Left ventricle myocardium superior (tissue), 1 donor: ENCODE measurements at places on chromosomes 4 and X.

GRCh38 chr4:123215536-123215935 is 181.1 kb upstream of the SPRY1 start:
- no peak for DNase-seq

- DNase-seq = no peak
These were observed 123.9 kb downstream of the ANTXR2 start for GRCh38 chr4:79949178-79949577.

- DNase-seq = no peak
These were observed 142.3 kb upstream of the BMPR1B start for GRCh38 chr4:94615451-94615850.

DNA sequence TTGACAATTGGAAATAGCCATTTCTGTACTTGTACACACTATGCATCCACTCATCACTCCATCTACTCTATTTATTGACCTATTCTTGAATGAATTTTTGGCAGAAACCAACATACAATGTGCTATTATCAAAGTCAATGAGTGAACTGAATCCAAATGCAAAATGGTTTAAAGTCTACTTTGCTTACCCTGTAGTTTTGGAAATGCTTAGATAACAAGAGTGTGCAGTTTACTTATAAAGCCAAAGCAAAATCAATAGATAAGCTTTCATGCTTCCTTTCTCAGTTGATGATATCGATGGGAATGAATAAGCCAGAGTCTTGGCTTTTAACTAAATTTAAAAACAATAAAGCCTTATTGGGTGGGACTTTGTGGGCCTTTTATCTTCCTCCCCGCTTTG is 58.9 kb upstream of the SPANXB1 start:
- no peak for DNase-seq

DNA sequence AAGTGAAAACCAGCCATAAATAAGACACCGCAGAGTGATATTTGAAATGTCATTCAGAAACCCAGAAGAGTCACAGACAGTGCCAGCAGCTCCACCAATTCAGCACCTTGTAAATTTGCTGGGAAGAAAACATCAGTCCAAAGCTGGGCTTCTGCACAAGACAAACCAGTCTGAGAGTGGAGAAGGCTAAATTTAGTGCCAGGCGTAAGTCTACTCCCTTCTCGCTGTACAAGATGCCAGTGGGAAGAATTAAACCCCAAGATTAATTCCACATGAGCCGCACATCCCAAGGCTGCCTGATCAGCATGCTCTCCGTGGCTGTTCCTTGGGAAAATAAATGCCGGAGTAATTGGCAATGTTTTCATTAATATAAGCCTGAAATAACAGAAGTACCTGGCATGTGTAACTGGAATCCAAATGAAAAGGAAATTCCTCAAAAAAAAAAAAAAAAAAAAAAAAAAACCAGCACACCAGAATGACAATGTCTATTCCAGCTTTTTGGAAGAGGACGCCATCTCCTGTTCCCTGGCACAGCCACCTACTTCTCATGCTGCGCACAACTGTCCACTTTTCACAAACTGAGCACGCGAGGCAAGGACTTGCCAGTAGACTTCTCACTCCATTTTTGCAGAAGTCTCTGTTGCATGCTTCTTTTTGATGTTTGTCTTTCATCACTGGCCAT is 95.5 kb downstream of the NSUN7 start:
- DNase-seq = no peak

DNA sequence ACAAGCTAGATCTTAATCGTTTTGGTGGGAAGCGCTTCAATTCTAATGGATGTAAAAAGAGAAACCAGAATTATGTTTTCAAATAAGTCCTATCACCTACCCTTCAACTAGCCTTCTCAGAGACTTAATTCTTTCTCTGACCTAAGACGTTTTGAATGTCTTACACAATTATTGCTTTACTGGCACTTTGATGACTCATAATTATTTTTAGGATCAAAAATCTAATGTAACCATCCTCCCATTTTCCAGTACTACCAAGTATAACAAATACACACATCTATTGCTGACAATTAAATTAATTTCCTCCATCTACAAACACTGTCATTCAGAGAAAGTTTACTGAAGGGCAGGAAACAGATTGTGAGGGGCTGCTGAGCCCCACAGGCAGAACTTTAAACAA is 108.6 kb downstream of the PPP3CA start:
- no peak for DNase-seq

- DNase-seq = no peak
These were observed at the start of gene PPP1R3F for GRCh38 chrX:49269767-49270248. PPP1R3F (plus strand) TSS chrX:49269793; CDS start chrX:49269870, 77 bp downstream.

DNA sequence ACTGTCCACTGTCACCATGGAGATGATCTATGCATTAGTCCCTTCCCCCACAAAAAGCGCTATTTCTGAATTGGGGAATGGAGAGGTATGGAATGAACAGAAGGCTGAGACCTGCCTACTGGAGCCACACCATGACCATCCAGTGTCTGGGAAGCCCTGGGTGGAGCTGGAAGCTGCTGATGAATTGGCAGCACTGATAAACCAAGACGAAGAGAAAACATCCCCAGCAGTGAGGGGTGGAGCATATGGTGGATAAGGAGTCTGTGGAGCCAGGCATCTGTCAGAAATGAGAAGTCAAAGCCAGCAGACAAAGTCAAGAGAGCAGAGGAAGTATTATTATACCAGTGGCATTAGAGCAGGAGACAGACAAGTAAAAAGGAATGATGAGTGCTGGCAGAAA is 13.2 kb downstream of the CC2D2A start:
- no peak for DNase-seq

DNA sequence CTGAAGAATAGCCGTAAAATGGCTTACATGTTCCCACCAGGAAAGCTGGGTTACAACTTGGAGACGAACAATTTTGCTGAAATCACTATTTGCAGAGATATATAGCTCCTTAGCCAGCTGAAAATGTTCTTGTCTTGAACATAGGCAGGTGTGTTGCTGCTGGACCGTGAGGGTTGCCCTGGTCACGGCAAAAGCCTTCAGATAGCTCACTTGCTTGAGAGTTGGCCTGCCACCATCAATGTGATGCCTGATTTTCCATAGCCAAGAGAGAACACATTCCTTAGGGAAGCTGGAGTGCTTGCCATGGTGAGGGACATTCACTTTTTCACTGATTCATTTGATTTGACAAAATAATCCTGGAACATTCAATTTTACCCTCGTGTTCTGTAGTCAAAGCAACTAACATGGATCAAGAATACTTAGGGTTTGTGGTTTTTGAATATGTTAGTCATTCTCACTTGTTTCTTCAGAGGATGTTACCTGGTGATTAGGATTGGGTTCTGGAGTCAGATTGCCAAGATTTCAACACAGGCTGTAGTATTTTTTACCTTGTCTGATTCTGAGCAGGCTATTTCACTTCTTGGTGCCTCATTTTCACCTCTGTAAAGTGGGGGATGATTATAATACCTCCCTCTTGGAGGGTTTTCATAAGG is 536.9 kb downstream of the RAPGEF2 start:
- no peak for DNase-seq

DNA sequence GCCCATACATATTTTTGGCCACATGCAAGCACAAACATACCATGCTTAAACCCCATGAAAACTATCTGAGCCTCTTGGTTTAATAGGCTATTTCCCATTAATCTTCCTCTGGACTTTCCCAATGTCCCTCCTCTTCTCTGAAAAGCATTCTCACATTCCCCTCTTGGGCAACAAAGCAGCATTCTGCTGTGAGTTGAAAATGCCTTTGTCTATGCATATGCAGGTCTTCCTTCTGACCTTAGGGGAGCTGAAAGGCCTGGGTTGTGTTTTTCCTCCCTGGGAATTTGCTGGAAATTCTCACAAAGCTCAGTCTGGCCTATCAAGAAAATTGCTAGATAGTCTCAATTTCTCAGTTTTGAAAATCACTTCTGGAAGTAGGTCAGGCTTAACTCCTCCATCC is 4.2 kb downstream of the VSIG4 start:
- DNase-seq = no peak

DNA sequence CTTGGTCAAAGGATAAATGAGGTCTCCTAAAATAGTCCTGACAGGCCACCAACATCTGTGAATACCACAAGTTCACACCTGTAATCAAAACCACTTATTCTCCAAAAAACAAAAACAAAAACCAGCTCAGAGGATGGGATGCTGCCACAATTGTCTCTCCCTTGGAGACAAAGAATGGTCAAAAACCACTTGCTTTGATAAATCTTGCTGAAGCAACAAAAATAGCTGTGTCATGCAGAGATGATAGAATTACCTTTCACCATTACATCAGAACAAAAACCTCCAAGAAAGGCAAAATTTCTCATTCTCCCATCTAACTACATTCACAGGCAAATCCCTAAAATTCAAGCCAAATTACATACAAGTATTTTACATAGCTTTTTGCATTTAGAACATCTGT is 180.4 kb downstream of the MAML3 start:
- DNase-seq = no peak

- DNase-seq = no peak
These were observed 5.0 kb upstream of the NSD2 start for GRCh38 chr4:1866189-1866661.

- no peak for DNase-seq
These were observed 79.2 kb downstream of the ARAP2 start for GRCh38 chr4:36164900-36165630.

DNA sequence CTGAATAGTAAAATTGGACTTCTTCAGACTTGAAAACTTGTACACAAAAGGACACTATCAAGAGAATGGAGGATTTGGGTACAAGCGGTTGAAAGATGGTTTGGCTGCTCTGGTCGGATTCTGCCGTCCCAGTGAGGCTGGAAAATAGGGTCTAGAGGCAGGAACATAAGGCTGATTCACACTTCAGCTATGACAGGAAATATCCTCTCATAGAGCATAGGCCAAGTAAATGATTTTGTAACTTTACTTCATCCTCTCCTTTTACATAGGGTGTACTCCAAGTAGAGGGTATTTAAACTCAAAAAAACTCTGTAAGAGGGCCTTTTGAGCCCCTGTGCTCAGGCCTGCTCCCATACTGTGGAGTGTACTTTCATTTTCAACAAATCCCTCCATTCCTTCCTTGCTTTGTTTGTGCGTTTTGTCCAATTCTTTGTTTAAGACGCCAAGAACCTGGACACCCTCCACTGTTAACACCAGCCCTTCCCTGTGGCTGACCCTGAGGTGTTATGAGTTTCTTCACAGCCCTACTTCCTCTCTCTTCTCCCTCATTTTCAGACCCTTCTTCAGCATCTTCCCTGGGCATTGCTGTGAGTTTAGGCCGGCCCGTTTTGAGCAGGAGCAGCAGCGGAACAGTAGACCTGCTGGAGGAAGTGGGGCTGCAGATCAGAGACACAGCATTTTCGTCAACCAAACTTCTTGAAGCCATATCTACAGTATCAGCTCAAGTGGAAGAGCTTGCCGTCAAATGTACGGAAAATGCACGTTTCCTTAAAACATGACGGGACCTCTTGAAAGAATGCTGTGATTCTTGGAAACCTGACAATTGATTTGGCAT is 7.2 kb downstream of the PGAM4 start:
- DNase-seq = no peak

GRCh38 chr4:105305019-105305836 is 158.6 kb downstream of the TET2 start:
- no peak for DNase-seq

GRCh38 chr4:85113706-85114105 is 147.2 kb upstream of the WDFY3 start:
- DNase-seq = no peak

DNA sequence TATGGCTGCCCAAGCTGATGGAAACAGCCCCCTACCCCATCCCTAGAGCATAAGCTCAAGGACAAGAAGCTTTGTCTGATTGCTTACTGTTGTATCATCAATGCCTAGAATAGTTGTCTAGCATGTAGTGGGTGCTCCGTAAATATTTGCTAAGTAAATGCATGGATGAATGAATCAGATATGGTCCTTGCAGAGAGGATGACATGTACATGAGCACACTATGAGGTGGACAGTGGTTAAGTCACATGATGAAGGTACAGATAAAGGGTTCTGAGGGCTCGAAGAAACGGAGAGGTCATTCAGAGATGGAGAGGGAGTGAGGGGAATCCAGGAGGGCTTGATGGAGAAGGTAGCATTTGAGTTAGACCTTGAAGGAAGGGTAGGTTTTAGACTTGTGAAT is 214.2 kb downstream of the RBMX2 start:
- no peak for DNase-seq

GRCh38 chrX:138875472-138875871 is 164.0 kb upstream of the FGF13 start:
- no peak for DNase-seq

- no peak for DNase-seq
These were observed 577.1 kb downstream of the ANKRD50 start for GRCh38 chr4:124135409-124135813.

- no peak for DNase-seq
These were observed 249.4 kb downstream of the ADAMTS3 start for GRCh38 chr4:72319601-72320021.

DNA sequence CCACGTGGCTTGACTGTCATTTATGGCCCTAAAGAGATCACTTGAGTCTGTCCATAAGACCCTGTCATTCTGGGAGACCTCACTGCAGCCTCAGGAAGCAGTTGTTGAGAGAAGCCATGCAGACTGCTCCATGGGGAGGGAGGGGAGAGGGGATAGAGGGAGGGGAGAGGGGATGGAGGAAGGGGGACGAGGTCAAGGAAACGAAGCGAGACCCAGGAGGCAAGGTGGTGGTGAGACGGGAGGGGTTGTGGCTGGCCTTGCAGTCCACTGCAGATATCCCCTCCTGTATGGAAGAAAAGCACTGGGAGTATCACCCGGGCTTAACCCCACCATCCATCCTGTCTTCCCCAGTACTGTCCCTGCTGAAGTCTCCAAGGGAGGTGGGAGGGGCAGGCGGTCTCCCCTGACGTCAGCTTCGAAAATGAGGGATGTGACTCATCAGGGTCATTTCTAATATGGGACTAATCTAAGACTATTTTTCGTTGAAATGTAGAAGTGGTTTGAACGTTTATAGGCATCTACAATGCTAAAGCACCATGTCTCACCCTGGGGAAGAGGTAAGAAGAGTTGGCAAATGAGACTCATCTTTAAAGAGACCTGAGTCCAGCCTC is 5.6 kb downstream of the TMEM255A start:
- DNase-seq = no peak

DNA sequence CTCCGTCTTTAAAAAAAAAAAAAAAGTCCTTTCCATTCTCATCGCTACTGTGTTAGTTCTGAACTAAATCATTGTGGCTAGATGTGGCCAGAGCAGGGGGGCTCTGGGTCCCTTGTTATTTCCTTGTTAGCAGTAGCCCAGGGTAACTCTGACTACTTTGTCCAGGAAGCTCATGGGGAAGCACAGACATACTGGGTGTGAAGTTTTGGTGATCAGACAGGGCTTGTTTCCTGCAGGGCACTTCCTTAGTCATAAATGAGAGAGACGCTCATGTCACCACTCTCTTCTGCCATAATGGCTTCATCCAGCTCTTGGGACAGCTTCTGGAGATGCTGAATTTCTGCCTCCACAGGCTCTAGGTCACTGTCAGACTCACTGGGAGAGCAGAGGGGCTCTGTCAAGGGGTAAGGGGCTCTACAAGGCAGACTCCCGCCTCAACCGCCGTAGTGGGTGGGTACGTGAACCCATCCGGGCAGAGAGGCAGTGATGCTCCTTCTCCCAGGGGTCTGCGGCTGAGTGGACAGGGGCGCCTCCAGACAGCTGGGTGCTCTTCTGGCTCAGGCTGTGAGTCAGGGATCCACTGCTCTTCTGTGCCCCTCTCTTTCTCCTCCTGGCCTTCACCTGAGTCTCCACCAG is 12.9 kb downstream of the STIM2 start:
- DNase-seq = no peak
